ENCODE measurements at places on chromosomes 6 and 20.

DNA sequence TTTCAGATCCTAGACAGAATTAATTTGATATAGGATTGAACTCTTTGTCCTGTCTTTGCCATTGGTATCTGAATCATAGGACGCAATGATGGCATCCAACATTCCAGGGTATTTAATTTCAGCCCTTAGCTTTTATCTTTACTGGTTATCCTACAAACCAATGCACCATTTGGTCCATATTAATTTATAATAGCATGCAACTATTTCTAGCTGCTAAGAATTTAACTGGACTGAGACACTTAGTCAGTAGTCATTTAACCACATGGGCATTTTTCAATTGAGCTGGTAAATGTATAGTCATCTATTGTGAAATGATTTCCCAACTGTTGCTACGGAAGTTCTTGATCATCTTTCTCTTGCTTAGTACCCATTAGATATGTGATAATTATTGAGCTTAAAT, 141.1 kb downstream of the CD164 start:
- no peak for DNase-seq

DNA sequence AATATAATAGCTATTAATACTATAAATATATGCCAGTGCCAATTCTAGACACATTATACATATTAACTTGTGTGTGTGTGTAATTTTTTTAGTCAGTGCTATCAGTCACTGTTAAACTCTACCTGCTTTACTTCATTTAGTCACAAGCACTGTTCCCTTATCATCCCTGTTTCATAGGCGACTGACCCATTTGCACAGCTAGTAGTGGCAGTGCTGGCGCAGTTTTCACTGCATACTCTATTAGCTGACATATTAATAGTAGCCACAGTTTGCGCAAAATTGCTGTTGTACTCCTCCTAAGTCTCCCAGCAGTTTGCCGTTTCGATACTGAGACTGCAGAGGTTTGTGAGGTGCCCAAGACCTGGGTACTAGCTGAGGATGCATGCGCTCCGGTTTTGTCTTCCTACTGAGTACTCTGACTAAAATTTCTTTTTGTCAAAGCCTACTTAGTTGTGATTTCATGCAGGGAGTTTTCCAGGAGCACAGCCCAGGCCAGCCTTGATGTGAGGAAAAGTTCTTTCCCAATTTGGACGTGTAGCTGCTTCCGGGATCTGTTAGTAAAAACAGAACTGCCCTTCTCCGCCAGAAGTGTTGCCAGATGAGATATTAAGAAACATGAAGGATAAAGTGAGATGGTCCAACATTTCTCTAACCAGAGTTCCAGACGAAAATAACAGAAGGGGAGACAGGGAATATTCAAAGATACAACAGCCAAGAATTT, 5.6 kb downstream of the BAG2 start:
- DNase-seq, result no peak

- DNase-seq, result no peak
These were observed 42.5 kb upstream of the SAYSD1 start for GRCh38 chr6:39157511-39157910.

DNA sequence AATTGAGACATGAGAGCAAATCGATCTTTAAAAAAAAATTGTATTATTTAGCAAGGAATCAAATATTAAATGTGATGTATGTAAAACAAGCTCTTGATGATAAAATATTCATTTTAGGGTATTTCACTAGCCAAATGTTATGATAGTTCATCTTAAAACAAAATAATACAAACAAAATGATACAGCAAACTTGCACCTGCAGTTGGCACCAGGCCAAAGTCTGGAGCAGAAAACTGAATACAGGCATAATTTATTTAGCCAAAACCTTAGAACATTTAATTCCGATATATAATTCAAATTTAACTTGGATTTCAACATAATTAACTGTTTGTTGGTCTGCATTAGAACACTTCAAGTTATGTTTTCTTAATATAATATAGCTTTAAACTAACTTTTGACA, 60.9 kb downstream of the EPHA7 start:
- no peak for DNase-seq

DNA sequence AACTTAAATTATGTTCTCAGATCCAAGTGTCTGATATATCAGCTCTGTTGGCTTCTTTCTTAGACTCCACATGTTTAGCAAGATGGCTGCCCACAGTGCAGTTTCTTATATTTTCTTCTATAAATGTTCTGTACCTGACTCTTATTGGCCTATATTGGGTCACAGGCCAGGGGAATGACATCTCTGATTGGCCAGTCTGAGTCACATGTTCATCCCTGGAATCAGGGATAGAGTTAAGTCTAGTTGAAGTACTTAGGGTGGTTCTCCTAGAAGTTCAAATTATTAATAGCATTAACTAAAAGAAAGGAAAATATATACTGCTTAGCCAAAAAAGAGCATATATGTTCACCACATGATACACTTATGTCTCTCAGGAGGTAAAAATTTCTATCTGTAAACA, 105.3 kb upstream of the SLC22A16 start:
- no peak for DNase-seq

GRCh38 chr6:3782876-3783832, 31.6 kb upstream of the PXDC1 start:
- DNase-seq, result no peak

GRCh38 chr6:143539106-143539505, 27.6 kb upstream of the FUCA2 start:
- no peak for DNase-seq

GRCh38 chr20:16132036-16132798, 441.0 kb downstream of the KIF16B start:
- DNase-seq, result no peak

DNA sequence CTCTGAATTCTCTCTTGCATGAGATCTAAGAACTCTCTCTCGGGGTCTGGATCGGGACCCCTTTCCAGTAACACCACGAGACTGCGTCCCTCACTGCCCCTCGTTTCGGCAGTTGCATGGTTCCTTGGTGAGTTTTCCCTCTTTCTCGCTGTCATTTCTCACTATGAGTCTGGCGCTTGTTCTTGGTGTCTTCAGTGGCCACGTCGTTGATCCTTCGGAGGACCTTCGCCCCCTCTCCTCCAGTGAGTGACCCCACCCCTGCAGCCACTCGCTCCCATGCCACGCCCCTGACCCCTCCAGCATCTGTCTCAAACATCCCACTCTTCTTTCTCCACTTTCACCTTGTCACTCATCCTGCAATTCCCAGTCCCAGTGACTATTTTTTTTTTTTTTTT, 23.0 kb downstream of the SYNJ2 start:
- no peak for DNase-seq

- peak; percentile 26 for DNase-seq
These were observed 7.2 kb downstream of the MYLIP start for GRCh38 chr6:16136091-16136490.

GRCh38 chr6:34855463-34855862, 32.4 kb downstream of the TAF11 start:
- no peak for DNase-seq

GRCh38 chr20:63064745-63065711, 58.3 kb upstream of the BHLHE23 start:
- peak; percentile 1 for DNase-seq

DNA sequence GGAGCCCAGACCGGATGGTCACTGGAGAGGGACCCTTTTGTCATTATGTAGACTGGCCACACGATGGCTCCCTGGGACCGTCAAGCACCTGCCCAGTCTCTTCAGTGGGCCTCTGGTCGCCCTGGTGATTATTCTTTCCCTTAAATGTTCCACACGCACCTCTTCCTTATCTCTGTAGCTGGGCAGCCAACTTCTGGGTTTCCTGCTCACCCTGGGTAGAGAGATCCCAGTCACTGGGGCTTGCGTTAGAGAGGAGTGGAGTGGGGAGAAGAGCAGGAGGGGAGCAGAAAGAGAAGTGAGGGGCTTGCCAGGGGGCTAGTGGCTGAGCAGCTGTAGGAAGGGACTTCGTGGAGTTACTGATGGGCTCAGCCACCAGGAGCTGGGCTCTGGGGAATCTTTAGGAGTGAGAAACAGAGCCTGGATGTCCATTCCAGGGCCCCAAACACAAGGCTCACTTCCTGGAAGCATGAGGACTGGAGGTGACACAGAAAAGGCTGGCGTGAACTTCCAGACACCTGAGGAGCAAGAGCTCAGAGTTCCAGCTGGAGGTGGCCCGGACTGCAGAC, 150.1 kb downstream of the DHX35 start:
- no peak for DNase-seq

GRCh38 chr20:52484438-52484837, 292.9 kb upstream of the ZFP64 start:
- no peak for DNase-seq

- no peak for DNase-seq
These were observed 118.8 kb downstream of the PHACTR3 start for GRCh38 chr20:59723108-59723500.

DNA sequence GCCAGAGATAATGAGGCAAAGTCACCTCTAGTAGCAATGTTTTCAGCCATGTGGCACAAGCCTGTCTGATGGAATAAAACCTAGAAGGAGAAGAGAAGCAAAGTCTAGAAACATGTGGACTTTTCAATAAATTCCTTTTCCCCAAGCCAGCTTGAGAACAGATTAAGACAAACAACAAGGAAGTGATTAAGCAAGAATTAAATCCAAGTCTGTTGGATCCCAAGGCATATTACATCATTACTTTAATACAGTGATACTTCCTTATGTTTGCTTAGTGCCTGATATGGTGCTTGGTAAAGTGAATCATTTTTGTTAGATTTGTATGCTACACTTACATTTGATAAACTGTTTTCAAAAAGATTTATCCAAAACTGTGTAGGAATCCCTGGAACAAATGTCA, 260.3 kb upstream of the FAM83B start:
- DNase-seq, result no peak

GRCh38 chr6:43784049-43784855, 14.2 kb downstream of the VEGFA start:
- DNase-seq, result no peak

DNA sequence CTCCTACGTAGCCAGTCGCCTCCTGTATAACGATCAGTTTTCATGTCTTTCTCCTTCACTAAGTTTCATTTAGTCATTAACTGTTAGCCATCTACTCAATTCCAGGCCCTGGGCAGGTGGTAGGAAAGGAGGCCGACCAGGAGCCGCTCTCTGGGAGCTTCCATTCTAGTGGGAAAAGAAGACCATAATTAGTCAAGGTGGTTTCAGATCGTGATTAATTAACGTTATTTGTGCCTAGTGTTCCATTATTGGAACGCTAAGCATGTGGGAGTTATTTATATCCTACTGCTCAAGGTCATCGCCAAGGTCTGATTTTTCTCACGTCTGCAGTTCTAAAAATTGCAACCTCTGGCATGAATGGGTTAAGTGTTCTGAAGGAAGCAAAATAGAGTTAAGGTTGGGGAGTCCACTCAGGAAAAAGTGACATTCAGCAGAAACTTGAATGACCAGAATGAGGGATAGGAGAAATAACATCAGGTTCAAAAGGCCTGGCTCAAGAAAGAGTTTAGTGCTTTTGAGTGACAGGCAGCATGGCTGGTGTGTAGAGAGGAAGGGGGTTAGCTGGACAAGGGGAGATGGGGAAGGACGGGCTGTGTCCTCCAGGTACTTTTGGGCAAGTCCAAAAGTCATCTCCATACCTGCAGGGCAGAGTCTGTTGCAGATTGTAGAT, 812 bp downstream of the SLC9A8 start:
- no peak for DNase-seq

GRCh38 chr6:142165227-142165626, 18.2 kb downstream of the VTA1 start:
- no peak for DNase-seq

DNA sequence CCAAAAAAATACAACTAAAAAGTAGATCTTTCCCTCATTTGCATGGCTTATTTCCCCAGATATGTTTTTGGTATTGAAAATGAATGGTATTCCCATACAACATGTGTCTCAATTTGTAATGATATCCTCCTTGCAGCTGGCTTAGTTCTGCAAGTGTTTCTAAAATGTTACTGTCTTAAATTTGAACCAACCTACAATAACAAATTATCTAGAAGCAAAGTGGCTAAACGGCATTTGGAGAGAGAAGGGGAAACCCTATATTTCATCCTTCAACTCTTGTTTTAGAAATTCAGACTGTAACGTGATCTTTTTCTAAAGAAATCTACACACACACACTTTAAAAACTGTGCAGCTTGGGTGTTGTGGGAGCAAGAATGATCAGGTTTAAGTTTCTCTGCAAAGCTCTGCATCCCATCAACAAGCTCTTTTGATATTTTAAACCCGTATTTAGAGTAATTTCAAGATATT, 153.0 kb downstream of the SOBP start:
- DNase-seq, result no peak

DNA sequence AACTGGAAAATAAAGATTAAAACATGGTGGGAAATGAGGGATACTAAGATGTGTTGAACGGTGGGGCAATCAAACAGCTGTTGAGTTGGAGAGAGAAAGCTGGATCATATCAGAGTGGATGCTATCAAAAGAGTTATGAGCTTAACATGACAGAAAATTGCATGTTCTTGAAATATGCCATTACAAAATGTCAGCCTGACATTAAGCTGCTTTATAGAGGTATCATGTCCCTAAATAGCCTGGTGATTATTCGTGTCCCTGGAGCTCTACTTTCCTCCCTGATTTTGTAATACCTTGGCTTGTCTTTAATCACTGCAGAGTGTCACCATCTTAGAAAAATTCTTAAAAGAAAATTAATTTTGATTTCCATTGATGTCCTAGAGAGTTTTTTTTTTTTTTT, 223.1 kb downstream of the PHF3 start:
- DNase-seq, result no peak

- no peak for DNase-seq
These were observed 16.1 kb upstream of the HINT3 start for GRCh38 chr6:125940247-125941041.

DNA sequence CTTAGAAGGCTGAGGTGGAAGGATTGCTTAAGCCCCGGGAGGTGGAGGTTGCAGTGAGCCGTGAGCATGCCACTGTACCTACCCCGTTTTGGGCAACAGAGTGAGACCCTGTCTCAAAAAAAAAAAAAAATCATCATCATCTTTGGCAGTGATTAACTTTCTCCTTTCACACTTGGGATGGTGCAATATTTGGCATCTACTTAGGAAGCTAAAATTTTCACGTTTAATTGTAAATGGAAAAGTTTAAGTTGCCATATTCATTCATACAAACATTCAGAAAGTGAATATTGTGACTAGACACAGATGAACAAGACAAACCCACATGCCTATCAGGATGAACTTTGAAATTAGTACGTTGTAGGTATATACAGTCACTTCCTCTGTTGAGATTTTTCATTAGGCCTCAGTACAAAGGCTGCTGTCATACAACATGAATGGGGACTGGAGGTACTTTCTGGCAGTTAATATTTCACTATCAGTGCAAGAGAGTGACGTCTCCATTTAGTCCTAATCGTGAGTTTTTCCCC, 10.3 kb downstream of the TOP1 start:
- no peak for DNase-seq

DNA sequence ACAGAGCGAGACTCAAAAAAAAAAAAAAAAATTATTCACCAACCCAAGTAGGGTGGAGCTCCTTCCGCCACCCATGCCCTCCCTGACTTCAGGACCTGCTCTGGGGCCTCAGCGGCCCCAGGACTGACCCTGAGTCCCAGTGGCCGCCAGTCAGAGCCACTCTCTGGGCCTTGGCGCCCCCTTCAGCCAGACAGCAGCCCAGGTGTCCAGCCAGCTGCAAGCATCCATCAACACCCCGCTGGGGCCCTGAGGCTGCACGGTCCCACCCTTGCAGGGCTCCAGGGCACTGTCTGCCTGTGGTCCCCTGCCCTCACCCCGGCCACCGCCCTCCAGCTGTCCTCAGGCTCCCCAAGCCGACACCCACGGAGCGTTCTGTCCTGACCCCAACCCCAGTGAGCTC, 11.4 kb upstream of the KCNQ2 start:
- DNase-seq, result no peak

Measured in activated T-cell treated with anti-CD3 and anti-CD28 coated beads, Interleukin-2, amount 50 U/mL, for 4 hours (primary cell).